ENCODE measurements at places on chromosomes 7 and 10. TPM values are rescaled to one million over a fixed set of nuclear protein-coding genes. Genes with fewer than 3 reads are reported as not detected.

DNA sequence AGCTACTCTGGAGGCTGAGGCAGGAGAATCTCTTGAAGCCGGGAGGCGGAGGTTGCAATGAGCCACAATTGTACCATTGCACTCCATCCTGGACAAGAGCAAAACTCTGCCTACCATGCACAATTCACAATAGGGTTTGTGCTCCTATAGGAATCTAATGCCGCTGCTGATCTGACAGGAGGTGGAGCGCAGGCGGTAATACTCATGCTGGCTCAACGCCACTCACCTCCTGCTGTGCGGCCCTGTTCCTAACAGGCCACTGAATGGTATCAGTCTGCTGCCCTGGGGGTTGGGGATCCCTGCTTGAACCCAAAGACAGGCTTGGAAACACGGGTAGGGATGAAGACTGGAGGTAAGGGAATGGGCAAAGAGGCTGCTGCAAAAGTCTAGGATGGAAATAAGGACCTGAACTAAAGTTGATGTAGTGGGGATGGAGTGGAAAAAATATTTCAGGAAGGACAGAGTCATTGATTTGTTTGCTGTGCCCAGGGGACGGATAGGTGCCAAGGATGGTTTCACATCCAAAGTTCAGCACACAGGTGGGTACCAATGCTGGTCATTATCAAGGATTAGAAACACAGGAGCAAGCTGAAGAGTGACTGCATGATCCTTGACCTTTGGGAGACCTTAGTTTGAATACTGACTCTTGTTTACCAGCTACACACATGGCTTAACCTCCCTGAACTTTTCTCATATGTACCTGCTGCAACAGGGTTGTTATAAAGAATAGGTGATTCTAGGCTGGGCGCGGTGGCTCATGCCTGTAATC is 2.2 kb downstream of the MRPS17 start:
- peaks cover 2% of the 10 kb centered on the region for H3K27me3 ChIP-seq
- peaks cover 28% of the 10 kb centered on the region for H3K4me1 ChIP-seq
- no peak overlapping the region for H3K27ac ChIP-seq
- H3K36me3 ChIP-seq, result peaks cover 40% of the 10 kb centered on the region
- no peak for DNase-seq

DNA sequence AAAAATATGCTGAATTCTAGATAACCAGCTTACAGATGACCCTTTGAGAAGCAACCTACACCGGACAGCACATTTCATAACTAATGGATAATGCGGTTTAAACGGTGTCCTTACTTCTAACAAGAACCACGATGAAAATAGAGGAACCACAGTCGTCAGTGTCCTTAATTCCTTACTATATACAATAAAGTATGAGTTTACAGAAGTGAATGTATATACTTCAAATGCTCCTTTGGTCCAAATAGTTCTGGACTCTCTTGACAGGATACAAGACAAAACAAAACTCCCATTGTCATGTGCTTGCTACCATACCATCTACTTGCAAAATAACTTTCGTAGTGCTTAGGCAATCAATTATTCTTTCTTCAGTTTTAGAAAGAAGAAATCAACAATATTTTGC is 2.4 kb downstream of the NAMPT start:
- no peaks in the 10 kb centered on the region for H3K27me3 ChIP-seq
- peak overlapping the region; percentile 92 for H3K4me3 ChIP-seq
- DNase-seq, result no peak
- H3K4me1 ChIP-seq, result peaks cover 52% of the 10 kb centered on the region

DNA sequence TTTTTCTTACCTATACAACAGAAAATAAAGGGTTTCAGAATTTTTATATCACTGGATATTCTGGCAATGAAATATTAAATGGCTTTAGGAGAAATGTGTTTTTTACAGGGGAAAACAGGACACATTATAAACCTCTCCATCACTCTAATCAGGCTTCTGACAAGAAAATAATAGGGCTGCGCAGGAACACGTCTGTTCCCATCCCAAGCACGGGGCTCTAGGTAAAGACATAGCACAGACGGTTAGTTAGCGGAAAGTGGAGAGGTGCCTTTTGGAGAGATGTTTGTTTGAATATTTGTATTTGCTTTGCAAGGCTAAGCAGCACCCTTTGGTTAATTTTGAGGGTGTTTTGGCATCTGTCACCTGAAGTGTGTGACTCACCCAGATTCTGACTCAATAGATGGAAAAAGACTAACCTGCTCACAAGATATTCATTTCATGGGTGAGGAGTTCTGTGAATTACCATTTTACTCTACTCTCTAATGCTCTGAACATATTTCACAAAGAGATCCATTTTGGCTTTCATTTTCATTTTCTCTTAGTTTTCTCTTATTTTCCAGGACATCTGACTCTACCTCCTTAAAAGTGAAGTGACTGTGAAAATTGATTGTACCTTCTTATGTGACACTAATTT is 174.5 kb upstream of the AKR1E2 start:
- H3K4me3 ChIP-seq, result peak overlapping the region; percentile 10
- peak; percentile 41 for DNase-seq
- H3K27ac ChIP-seq, result peak overlapping the region; percentile 84
- no peaks in the 10 kb centered on the region for H3K27me3 ChIP-seq
- no peaks in the 10 kb centered on the region for H3K36me3 ChIP-seq

- peak; percentile 45 for DNase-seq
- no peak overlapping the region for H3K4me3 ChIP-seq
- H3K4me1 ChIP-seq, result peaks cover 3% of the 10 kb centered on the region
Measured at GRCh38 chr7:129213828-129214227, 11.0 kb upstream of the AHCYL2 start.

GRCh38 chr7:26284995-26285632 is 6.5 kb upstream of the SNX10 start:
- H3K4me1 ChIP-seq, result peaks cover 2% of the 10 kb centered on the region
- H3K27me3 ChIP-seq, result no peaks in the 10 kb centered on the region
- peak; percentile 38 for DNase-seq

Gene HMX2
- total RNA-seq, result 0.99 TPM

GRCh38 chr10:131561897-131562296 is 250.4 kb upstream of the TCERG1L start:
- H3K4me1 ChIP-seq, result no peaks in the 10 kb centered on the region
- H3K36me3 ChIP-seq, result no peaks in the 10 kb centered on the region
- DNase-seq, result no peak

GRCh38 chr7:101165958-101166647 is 734 bp upstream of the VGF start:
- peaks cover 66% of the 10 kb centered on the region for H3K27me3 ChIP-seq
- peaks cover 66% of the 10 kb centered on the region for H3K4me1 ChIP-seq
- no peak overlapping the region for H3K27ac ChIP-seq
- peak overlapping the region; percentile 77 for H3K4me3 ChIP-seq
- H3K36me3 ChIP-seq, result peaks cover 3% of the 10 kb centered on the region
- DNase-seq, result no peak

- no peak overlapping the region for H3K4me3 ChIP-seq
- no peak overlapping the region for H3K27ac ChIP-seq
- H3K4me1 ChIP-seq, result peaks cover 7% of the 10 kb centered on the region
- H3K27me3 ChIP-seq, result no peaks in the 10 kb centered on the region
- no peak for DNase-seq
- H3K36me3 ChIP-seq, result no peaks in the 10 kb centered on the region
Measured at GRCh38 chr10:124032971-124033886, 60.2 kb downstream of the CHST15 start.

DNA sequence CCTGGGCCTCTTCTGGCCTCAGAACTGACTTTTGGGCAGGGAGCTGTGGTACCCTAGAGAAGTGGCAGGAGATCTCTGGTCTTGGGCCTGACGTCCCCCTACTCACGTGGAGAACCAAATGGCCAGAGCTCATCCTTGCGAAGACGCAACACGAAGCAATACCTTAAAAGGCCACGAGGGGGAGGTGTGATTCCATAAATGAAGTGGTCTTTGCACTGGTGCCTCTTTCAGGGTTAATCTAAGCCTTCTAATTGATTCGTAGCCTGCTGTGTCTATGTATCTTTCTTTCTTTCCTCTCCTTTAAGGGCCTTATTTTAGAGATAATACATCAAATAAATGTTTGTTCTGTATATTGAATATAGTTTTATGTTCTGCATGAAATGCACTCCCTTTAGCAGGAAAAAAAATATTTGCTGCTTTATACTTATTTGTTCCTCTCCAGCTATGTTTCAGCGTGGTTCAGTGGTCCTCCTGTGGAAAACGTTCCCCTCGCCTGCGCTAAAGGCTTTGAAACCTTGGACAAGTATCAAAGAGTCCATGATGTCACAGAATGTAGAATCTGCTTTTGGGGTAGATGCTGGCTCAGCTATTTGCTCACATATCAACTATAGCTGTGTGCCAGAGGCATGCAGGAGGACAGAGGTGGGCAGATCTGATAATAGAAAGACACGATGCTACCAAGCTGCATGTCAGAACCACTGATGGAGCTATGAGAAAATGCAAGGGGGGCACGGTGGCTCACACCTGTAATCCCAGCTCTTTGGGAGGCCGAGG is 41.0 kb downstream of the STRA8 start:
- DNase-seq, result peak; percentile 89
- no peak overlapping the region for H3K27ac ChIP-seq
- H3K4me1 ChIP-seq, result peaks cover 3% of the 10 kb centered on the region
- no peak overlapping the region for H3K4me3 ChIP-seq
- no peaks in the 10 kb centered on the region for H3K36me3 ChIP-seq

Gene DNAJC12
- 13.9 TPM for total RNA-seq

Gene PGAM2
- total RNA-seq, result 0.24 TPM

- H3K27me3 ChIP-seq, result no peaks in the 10 kb centered on the region
- H3K4me1 ChIP-seq, result no peaks in the 10 kb centered on the region
- no peaks in the 10 kb centered on the region for H3K36me3 ChIP-seq
- no peak overlapping the region for H3K4me3 ChIP-seq
Measured at GRCh38 chr10:90968328-90969081, 47.6 kb upstream of the ANKRD1 start.

- no peaks in the 10 kb centered on the region for H3K27me3 ChIP-seq
- H3K36me3 ChIP-seq, result no peaks in the 10 kb centered on the region
- no peak overlapping the region for H3K27ac ChIP-seq
- no peak for DNase-seq
- no peak overlapping the region for H3K4me3 ChIP-seq
- no peaks in the 10 kb centered on the region for H3K4me1 ChIP-seq
Measured at GRCh38 chr10:44628921-44629320, 244.0 kb upstream of the CXCL12 start.

DNA sequence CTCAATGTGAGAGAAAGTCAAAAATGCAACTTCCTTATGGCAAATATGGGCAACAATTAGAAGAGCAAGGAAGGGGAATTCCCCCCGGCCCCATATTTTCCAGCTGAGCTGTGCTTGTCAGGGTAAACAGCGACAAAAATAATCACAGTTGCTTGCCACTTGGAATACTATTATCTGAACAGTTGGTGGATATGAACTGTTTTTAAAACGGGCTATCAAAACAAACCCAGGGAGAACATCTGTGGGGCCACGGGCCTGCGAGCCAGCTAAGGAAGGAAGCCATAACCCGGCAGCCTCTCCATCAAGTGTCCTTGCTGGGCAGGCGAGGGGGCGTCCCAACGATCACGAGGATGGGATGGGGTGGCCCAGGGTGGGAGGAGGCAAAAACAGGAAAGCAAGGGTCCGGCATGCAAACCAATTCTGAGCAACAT is 228.4 kb downstream of the ARHGAP12 start:
- no peaks in the 10 kb centered on the region for H3K27me3 ChIP-seq
- no peaks in the 10 kb centered on the region for H3K36me3 ChIP-seq
- peak overlapping the region; percentile 0 for H3K27ac ChIP-seq
- peaks cover 3% of the 10 kb centered on the region for H3K4me1 ChIP-seq
- H3K4me3 ChIP-seq, result no peak overlapping the region

Gene ADAM22
- 1.9 TPM for total RNA-seq

Gene CALHM3
- not detected for total RNA-seq

DNA sequence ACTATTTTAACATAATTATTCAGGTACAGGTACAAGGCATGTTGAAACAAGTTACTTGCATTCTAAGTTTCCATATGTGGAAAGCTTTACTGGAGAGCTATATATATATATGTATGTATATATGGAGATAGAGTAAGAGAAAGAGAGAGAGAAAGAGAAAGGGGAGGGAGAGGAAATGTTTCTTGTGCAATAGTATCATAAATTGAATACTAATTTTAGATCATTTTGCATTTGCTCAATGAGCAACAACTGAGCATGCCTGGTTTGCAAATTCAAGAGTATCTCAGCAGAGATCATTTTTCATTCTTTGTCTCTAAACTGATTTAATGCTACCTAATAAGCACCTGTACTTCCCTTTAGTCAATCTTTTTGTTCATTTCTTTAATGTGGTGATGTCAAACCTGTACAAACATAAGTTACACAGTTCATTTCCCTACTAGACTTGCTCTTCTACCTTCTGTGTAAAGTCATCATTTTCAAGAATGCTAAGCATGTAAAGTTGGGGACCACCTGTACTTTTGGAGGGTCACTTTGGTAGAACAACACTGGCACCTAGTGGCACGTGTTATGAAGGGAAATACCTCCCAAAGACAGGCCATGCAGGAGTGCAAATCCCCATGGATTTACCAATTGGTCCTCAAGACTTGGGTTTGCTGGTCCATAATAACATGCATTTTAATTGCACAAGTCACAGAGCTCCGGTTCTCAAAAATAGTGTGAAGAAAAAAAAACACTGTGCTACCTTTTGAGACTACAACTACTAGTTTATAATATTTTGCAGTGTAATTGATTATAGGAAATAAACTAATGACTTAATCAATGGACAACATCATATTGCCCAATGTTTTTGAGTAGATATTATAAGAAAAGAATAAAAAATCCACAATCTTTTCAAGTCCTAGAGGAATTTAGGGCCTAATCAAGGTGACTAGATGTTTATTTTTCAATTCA is 431.2 kb upstream of the IGFBP3 start:
- H3K4me3 ChIP-seq, result no peak overlapping the region
- no peak overlapping the region for H3K27ac ChIP-seq
- peaks cover 5% of the 10 kb centered on the region for H3K27me3 ChIP-seq

DNA sequence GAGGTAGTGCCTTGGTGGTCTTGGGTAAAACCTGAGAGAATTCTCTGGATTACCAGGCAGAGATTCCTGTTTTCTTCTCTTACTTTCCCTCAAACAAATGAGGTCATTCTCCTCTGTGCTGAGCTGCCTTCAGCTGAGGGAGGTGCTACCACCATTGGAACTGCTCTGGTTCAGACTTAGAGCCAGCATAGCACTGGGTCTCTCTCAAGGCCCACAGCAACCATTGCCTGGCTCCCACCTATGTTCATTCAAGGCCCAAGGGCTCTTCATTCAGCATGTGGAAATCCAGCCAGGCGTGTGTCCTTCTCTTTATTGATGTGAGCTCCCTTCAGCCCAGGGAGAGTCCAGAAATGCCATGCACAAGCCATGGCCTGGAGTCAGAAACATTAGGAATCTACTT is 261.1 kb downstream of the NRG3 start:
- H3K27ac ChIP-seq, result no peak overlapping the region
- no peaks in the 10 kb centered on the region for H3K27me3 ChIP-seq
- H3K36me3 ChIP-seq, result no peaks in the 10 kb centered on the region
- H3K4me1 ChIP-seq, result no peaks in the 10 kb centered on the region

Gene FBXL13
- 0.74 TPM for total RNA-seq

DNA sequence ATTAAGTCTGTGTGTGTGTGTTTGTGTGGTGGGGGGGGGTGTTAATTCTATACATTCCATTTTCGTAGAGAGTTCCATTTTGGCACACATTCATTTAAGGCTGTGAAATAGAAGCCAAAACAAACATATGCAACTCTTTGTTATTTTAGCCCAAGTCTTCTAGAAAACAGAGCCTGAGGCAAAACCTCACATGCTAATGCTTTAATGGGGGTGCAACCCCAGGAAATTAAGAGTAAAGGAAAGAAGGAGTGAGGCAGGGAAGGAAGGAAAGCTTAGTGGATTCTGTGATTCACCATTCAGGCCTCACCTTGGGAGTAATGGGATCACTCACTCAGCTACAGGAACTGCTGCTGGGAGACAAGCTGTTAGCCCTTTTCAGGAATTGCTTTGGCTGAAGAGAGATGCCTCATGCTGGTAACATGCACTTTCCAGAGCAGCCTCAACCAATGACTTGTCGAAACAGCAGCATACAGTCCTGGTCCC is 73.0 kb upstream of the CTTNBP2 start:
- H3K4me3 ChIP-seq, result no peak overlapping the region
- H3K27me3 ChIP-seq, result no peaks in the 10 kb centered on the region
- no peaks in the 10 kb centered on the region for H3K4me1 ChIP-seq
- no peaks in the 10 kb centered on the region for H3K36me3 ChIP-seq
